HS-5 (cell line): ENCODE measurements at places on chromosomes 1 and 21.

GRCh38 chr1:16212251-16212961, at the start of gene ARHGEF19:
TSS of gene ARHGEF19 (minus strand) at chr1:16212652. CDS start at chr1:16209054, 3,598 bp downstream.
- DNase-seq: no peak

DNA sequence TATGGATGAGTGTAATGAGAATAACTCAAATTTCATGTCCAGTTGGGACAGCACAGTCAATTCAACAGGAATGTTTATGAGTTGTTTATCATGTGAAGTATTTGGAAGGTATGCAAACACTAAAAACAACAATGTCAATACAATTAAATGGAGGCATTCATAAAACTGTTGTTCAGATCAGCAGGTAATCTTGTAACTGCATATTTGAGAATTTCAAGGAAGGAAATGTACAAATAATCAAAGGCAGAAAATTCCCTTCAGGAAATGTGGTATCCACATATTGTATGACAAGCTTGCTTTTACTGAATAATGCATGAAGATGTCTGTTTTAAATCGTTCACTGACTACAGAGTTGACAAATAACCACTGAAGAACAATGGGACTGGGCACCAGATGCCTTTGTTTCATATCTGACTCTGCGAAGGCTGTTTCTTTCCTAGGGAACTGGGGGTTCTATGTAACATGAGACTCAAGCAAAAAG, 198.3 kb downstream of the LTN1 start:
- no peak for DNase-seq

- no peak for DNase-seq
Measured at GRCh38 chr21:31446226-31446855, 102.3 kb upstream of the TIAM1 start.

- DNase-seq: no peak
Measured at GRCh38 chr21:36104317-36105300, 30.3 kb upstream of the CBR3 start.

GRCh38 chr1:206867716-206868115, 2.3 kb downstream of the IL20 start:
- DNase-seq: no peak

- no peak for DNase-seq
Measured at GRCh38 chr1:169484683-169485430, 887 bp downstream of the SLC19A2 start.

DNA sequence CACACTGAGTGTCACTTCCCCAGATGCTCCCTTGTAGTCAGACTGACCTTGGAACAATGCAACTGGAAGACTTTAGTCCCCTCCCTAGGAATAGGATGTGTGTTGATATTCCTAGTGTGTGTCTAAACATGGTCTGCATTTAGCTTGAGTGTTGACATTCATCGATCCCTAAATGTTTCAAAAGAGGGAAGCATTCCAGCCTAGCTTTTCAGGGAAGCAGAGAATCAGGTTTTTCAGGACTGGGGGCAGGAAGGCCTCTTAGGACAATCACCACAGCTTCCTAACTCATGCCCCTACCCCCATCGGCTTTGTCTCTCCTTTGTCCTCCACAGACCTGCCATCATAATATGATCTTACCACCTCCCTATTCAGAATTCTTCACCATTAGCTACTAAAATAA, 43.4 kb downstream of the NMNAT2 start:
- DNase-seq: no peak

DNA sequence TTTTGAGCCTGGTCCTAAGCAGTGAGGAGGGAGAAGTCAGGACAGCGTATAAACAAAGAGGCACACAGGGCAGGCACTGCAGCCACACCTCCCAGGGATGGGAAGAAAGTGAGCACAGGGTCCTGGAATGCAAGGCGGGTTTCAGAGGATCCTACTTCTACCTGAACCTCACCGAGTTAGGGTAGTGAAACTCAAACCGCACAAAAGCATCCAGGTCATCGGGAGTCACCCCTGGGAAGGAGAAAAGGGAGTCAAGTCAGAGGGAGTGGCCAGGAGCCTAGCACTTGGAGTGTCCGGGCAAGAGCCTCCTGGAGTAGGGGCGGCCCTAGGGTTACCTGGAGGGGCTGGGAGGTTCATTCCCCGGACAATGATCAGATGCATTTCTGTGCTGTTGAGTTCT, 10.6 kb downstream of the CC2D1B start:
- no peak for DNase-seq

DNA sequence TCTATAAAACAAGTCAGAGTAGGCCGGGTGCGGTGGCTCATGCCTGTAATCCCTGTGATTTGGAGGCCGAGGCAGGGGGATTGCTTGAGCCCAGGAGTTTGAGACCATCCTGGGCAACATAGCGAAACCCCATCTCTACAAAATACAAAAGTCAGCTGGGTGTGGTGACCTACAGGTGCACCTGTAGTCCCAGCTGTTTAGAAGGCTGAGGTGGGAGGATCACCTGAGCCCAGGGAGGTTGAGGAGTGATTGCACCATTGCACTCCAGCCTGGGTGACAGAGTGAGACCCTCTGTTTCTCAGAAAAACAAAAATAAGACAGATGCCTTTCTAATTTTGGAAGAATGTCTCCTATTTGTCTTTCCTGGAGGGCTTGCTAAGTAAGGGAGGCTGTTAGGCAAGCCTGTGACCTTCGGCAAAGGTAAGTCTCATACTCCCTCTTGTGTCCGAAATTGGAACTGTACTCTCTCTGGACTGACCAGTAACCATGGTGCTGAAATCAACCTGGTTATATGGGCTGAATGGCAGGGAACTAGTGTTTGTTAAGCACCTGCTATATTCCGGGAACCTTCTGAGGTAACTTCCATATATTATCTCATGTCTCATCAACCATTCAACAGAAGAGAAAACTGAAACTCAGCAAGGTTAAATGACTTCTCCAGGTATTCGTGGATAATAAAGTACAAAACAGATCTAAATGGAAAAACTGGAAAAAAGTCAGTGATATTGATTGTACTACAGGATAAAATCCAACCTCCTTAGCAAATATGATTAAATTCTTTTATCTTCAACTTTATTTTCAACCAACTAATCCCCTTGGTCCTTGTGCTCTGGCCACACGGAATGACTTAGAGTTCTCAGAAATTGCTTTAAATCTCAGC, 11.8 kb upstream of the RAB3B start:
- peak; percentile 81 for DNase-seq

DNA sequence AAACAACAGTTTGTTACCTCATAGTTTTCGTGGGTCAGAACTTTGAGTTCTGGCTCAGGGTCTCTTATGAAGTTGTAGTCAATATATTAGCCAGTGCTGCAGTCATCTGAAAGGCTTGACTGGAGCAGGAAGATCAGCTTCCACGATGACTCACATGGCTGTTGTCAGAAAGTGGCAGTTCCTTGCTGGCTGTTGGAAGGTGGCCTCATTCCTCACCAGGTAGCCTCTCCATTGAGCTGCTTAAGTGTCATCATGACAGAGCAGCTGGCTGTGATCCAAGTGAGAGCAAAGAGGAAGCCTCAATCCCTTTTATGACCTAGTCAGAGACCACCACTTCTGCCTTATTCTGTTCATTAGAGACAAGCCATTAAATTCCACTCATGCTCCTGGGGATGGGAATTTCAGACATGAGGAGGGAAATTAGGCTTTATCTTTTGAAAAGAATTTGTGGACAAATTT, 5.6 kb downstream of the OSBPL9 start:
- DNase-seq: peak; percentile 45

- no peak for DNase-seq
Measured at GRCh38 chr1:82486468-82486867, 685.7 kb downstream of the ADGRL2 start.

DNA sequence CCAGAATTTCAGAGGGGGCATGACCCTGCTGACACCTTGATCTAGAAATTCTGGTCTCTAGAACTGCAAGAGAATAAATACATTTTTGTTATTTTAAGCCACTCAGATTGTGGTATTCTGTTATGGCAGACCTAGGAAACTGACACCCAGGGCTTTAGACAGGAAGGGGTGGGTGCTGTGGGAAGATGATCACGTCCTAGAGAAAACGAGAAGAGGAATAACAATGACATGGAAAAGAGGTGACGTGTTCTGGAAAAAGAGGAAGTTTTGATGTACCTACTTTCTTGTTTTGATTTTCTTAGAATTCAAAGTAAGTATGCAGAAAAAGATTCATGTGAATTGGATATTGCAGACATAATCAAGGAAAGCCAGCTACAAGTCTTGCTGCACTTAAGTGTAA, 232.9 kb upstream of the RUNX1 start:
- no peak for DNase-seq

DNA sequence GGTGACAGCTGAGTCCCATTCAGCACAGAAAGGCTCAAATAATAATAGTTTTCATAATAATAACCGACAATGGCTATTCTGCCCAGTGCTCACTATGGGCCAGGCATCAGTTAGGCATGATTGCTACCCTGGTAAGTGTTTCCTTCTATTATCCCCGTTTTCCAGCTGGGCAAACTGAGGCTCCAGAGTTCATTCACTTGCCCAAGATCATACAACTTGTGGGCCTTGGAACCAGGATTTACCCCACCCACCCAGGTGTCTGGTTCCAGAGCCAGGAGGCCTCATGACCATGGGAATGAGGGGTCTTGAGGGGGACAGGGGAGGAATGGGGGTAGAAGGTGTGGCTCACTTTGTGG, 518 bp downstream of the PLOD1 start:
- DNase-seq: no peak

GRCh38 chr1:241610056-241610815, 29.9 kb downstream of the CHML start:
- no peak for DNase-seq

DNA sequence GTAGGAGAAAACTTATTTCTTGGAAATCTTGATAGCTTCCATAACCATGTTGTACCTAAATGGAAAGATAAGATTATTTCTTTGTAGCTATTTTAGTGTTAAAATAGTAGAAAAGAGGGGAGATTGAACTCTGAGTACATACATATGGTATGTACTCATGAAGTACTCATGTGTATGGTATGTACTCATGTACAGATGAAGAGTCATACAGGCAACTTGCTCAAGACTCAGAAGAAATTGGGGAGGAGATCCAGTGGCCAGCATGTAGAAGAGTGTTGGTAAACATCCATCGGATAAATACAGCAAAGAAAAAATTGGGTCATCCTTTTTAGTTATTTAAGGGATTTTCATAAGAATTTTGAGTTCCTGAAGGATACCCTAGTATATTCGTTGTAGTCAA, 29.0 kb downstream of the MDM4 start:
- DNase-seq: no peak

- no peak for DNase-seq
Measured at GRCh38 chr1:1437033-1437903, 1.8 kb downstream of the VWA1 start.

GRCh38 chr1:234958066-234958705, 170.5 kb downstream of the TOMM20 start:
- no peak for DNase-seq

DNA sequence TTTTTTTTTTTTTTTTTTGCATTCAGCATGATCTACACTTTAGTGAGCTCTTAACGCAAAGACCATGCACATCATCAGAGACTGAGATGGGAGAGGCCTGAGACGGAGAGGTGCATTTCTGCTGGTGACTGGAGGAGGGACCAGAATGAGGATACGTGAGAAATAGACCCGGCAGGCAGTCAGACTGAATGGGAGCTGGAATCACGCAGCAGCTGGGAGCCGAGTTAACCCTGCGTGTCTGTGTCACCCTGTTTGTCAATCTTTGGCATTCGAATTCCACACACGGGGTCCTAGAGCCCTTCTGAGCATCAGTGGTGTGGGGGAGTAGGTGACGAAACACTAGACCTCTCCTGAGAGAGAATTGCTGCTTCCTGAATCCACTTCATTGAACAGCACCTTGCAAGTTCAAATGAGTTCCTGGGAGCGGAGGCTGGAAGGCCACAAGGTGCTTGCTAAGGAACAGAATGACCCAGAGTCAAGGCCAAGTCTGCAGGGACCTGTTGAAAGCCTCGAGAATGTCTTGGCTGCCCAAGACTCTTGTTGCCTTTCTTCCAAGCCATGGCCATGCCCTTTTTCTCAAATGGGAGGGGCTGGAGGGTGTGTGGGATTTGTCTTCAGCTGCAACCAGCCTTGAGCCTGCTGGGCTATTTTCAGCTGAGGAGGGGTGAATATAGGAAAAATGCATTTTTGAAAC, 123.3 kb downstream of the CNIH3 start:
- DNase-seq: no peak

DNA sequence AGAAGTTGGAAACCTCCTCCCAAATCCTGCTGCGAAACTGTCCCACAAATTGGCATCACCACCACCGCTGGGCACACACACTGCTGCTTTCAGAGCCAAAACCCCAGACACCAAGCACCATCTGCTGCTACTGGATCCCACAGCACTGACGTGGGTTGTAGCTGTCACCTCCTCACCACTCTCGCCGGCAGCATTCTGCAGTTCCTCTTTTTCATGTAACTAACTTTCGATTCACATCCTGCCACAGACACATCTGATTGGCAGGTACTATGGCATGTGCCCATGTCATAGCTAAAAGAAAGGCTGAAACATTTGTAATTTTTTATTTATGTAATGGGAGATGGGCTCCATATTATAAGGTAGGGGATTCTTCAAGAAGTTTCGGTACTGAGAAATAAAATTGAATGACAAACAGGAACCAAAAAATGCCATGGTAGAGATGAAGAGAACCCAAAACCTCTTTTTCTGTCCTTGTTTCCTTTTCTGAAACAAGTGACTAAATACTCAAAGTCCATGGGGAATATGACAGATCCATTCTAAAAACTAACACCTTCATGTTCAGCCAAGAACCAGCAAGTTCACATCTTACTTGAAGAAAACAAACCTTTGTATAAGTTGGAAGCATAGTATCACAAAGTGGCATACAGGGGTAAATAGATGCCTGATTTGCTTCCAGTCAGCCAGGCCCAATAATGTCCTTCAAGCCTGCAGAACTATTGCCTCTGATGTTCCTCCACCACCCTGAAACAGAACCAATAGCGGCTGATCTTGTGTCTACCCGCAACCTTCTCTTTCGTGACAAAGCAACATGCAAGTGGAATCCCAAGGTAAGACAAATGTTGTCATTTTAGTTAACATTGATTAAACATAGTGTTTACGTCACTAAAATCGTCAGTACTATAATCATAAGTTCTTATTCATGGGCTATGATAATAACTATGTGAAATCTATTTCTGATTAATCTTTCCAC, 26.6 kb upstream of the RGS13 start:
- no peak for DNase-seq

DNA sequence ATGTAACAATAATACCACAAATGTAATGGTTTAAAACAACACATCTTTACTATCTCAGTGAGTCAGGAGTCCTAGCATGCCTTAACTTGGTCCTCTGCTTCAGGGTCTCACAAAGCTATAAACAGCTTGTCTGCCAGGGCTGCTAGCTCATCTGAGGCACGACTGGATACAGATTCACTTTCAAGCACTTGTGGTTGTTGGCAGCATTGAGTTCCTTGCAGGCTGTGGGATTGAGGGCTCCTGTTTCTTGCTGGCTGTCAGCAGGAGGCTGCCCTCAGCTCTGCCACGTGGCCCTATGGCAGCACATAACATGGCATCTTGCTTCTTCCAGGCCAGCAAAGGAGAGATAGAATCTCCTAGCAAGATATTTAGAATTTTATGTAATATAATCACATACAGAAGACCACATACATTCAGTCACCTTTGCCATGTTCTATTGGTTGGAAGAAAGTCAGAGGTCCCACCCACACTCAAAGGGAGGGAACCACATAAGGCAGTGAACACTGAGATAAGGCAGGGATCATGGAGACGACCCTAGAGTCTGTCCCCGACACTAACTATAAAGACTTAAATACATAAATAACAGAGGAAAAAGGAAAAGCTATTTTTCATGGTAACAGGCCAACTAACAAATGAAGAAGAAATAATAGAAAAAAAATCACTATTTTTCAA, 18.9 kb upstream of the IPP start:
- DNase-seq: no peak
